ENCODE measurements at places on chromosomes 2 and 18. TPM values are rescaled to one million over a fixed set of nuclear protein-coding genes. Genes with fewer than 3 reads are reported as not detected.

Gene UBE2F
- 49.8 TPM for total RNA-seq

Gene ASB18
- not detected for total RNA-seq

Gene CACNB4
- 4.8 TPM for total RNA-seq

Gene TRIP12
- total RNA-seq: 151 TPM

Gene RNF144A
- total RNA-seq: 10.8 TPM

Gene TUBB8B
- not detected for total RNA-seq

Gene TRAK2
- total RNA-seq: 74.7 TPM

Gene ZBTB7C
- 0.41 TPM for total RNA-seq

Gene NOP58
- 71.4 TPM for total RNA-seq

Gene MGAT4A
- total RNA-seq: 0.36 TPM

Gene MPP4
- total RNA-seq: 4.0 TPM

Gene HOXD3
- total RNA-seq: not detected

Gene BBS5
- 7.3 TPM for total RNA-seq

Gene MYO1B
- total RNA-seq: 75.3 TPM

Gene SPAG16
- 35.2 TPM for total RNA-seq

Gene CPO
- not detected for total RNA-seq

Gene PSD4
- 0.82 TPM for total RNA-seq

Gene CRYGC
- total RNA-seq: not detected

Gene ADGRF3
- 0.09 TPM for total RNA-seq

Gene AP1S3
- 16.8 TPM for total RNA-seq

Gene PARD6G
- total RNA-seq: 0.54 TPM

Gene TXNL1
- 68.3 TPM for total RNA-seq

Gene CNGA3
- 0.18 TPM for total RNA-seq

Gene FHOD3
- total RNA-seq: 3.0 TPM

Gene CMPK2
- total RNA-seq: 11.0 TPM

Gene G6PC2
- total RNA-seq: not detected

Gene TEX44
- total RNA-seq: not detected

Gene STPG4
- total RNA-seq: not detected

Gene CDH20
- 0.09 TPM for total RNA-seq

Gene RNU2-63P
- total RNA-seq: not detected

Gene REG3A
- not detected for total RNA-seq

Gene BCL2
- total RNA-seq: 4.2 TPM

Gene GNAL
- 0.16 TPM for total RNA-seq

Gene MCEE
- 8.0 TPM for total RNA-seq

Measured in fibroblast of the aortic adventitia (primary cell).